NCI-H1694 (cell line): ENCODE measurements at places on chromosomes 13 and 19.
A peak's percentile ranks its signal among the peaks of the same experiment; 100 is the strongest.

- no peak for DNase-seq
Measured at GRCh38 chr13:110380359-110381028, 73.4 kb downstream of the COL4A2 start.

GRCh38 chr13:50760751-50761150 lies 82.7 kb downstream of the DLEU7 start:
- no peak for DNase-seq

DNA sequence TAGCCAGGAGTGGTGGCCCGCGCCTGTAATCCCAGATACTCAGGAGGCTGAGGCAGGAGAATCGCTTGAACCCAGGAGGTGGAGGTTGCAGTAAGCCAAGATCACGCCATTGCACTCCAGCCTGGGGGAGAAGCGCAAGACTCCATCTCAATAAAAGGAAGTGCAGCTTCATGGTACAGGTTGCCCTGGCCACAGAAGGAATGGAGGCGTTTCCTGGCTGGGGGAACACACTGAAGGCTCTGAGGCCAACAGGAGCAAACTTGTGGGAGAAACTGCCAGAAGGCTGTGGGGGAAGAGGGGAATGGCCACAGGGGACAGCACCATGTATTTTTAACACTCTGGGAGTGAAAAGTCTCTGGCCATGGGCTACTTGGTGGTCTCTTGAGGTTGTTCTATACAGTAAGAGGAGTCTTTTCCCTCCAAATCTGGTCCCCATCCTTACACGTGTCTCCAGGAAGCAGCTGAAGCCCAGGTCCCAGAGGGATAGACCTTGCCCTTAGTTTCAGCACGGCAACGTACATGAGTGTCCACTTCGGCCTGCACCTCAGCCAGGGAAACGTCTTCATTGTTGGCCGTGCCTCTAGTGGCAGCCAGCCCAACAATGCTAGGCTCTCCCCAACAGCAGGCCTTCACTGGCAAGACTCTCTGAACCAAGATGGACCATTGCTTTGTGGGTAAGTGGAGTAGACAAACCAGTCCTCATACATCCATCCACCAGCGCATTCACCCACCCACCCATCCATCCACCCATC lies 7.4 kb downstream of the MICOS13 start:
- no peak for DNase-seq

GRCh38 chr13:107512551-107512950 lies 702.8 kb downstream of the LIG4 start:
- no peak for DNase-seq

- no peak for DNase-seq
Measured at GRCh38 chr13:42214446-42214845, 57.5 kb upstream of the AKAP11 start.

GRCh38 chr13:110225609-110226574 lies 81.1 kb downstream of the COL4A1 start:
- no peak for DNase-seq

DNA sequence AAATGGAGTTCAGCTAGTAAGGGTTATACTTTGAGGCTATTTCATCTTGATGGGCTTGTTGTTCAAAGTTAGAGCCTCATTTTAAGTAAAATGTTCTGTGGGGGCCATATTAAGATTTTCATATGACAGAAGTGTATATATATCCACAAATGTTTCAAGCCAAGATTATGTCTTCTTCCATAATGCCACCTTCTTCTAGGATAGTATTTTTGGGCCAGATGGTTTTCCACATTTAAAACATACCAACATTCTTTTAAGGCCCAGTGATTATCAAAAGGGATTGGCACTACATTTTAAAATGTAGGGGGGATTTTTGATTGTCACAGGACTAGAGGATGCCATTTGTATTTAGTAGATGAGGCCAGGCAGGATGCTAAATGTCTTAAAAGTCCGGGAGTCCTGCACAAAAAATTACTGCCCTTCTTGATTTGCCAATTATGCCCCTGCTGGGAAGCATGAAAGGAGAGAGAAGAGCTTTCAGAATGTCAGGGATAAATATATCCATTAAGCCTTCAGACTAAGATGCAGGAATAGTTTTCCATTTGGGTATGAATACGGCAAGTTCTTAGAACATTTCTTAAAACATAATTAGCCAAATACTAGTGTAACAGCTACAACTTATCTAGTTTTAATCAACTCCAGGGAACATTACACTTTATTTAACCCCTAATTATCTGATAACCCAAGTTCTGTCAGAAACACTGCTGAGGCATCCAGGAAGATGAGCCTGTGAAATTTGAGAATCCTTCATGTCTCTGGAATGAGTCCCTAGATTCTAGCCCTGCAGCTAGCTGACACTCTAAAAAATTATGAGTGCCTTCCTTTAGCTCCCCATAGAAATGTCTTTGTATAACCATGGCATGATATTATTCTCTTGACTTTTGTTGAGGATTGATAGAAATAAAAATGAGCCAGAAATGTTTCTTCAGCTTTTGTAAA lies 34.0 kb downstream of the ITM2B start:
- no peak for DNase-seq

DNA sequence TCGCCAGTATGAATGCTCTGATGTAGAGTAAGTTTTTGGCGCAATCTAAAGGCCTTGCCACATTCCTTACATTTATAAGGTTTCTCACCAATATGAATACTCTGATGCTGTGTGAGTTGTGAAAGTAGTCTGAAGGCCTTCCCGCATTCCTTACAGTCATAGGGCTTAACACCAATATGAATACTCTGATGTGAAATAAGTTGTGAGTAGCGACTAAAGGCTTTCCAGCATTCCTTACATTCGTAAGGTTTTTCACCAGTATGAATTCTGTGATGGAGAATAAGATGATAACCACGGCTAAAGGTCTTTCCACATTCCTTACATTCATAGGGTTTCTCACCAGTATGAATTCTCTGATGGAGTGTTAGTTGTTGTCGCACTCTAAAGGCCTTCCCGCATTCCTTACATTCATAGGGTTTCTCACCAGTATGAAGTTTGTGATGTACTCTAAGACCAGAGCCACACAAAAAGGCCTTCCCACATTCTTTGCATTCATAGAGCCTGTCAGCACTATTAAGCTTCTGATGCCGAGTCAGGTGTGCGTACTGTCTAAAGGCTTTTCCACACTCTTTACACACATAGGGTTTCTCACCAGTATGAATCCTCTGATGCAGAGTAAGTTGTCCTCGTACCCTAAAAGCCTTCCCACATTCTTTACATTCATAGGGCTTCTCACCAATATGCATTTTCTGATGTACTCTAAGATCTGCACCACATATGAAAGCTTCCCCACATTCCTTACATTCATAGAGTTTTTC lies 14.1 kb upstream of the ZFP14 start:
- no peak for DNase-seq

GRCh38 chr13:31587698-31588266 lies 151.5 kb upstream of the RXFP2 start:
- DNase-seq = no peak

- DNase-seq = no peak
Measured at GRCh38 chr13:22325761-22326160, 654.9 kb downstream of the FGF9 start.

DNA sequence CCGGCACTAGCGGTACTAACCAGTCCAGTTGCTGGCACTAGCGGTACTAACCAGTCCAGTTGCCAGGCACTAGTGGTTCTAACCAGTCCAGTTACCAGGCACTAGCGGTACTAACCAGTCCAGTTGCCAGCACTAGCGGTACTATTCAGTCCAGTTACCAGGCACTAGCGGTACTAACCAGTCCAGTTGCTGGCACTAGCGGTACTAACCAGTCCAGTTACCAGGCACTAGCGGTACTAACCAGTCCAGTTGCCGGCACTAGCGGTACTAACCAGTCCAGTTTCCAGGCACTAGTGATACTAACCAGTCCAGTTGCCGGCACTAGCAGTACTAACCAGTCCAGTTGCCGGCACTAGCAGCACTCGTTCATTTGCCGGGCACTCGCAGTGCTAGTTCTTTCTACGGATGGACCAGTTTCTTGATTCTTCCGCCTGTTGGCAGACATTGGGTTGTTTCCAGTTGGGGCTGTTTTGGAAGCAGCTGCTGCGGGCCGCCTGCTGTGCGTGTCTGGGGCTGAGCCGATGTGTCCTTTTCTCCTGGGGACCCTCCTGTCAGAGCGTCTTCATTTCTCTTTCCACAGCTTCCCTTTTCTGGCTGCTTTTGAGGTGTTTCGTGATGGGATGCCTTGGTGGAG lies 123.4 kb upstream of the MCF2L start:
- no peak for DNase-seq

DNA sequence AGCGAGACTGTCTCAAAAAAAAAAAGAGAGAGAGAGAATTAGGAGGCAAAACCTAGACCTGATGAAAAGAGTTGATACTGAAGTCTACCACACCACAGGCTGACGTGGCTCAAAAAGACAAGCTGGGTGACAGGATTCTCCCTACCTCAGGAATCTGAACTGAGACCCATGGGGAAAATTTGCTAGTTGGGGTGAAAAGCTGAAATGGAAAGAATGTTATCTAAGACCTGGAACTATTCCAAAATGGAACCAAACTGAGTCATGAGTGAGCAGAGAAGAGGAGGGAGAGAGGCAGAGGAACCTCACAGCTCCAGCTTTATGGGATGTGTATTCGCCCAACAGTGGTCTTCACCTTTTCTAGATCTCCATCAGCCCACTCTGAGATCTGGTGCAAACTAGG lies 11.7 kb downstream of the SMG9 start:
- DNase-seq = no peak

GRCh38 chr13:41188584-41188983 lies 5.8 kb downstream of the KBTBD7 start:
- no peak for DNase-seq

- DNase-seq = peak; percentile 37
Measured at GRCh38 chr13:46160471-46161066, 21.4 kb downstream of the LCP1 start.

- no peak for DNase-seq
Measured at GRCh38 chr19:37928527-37929286, 21.7 kb downstream of the SIPA1L3 start.

- no peak for DNase-seq
Measured at GRCh38 chr19:35459414-35460082, 11.5 kb downstream of the FFAR2 start.

GRCh38 chr13:40981361-40981760 lies 37.8 kb downstream of the ELF1 start:
- DNase-seq = no peak

DNA sequence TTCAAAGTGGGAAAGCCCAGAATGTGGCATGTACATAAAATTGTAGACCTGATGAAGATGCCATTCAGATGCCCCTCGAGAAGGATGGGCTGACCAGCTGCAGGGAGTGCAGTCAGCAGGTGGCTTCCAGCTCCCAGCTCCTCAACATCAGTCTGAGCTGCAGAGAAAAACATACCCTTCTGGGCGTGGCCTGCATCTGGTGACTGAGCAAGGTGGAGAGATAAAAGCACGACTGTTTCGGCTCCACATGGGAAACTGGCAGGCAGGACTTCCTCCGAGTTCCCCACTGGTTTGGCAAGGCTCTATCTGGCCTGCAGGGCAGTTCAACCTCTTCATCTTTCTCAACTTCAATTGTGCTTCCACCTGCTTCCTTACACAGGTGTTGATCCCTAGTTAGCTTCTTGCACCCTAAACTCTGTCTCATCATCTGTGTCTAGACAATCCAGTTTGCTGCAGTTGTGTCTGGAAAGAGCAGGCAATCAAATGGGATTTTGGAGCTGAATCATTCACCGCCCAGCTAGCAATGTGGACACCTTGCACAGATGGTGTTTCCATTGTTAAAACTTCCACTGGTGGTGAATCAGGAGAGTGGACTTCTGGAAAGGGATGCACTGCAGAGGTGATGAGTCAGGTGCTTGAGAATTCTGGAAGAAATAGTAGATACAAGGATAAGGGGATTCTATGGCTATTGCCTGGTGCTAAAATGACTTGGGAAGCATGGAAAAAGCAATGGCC lies 56.8 kb downstream of the POLR1D start:
- DNase-seq = no peak

- no peak for DNase-seq
Measured at GRCh38 chr19:15902254-15902653, 4.4 kb upstream of the CYP4F2 start.

GRCh38 chr19:12837225-12837624 lies 1.1 kb upstream of the MAST1 start:
- no peak for DNase-seq

DNA sequence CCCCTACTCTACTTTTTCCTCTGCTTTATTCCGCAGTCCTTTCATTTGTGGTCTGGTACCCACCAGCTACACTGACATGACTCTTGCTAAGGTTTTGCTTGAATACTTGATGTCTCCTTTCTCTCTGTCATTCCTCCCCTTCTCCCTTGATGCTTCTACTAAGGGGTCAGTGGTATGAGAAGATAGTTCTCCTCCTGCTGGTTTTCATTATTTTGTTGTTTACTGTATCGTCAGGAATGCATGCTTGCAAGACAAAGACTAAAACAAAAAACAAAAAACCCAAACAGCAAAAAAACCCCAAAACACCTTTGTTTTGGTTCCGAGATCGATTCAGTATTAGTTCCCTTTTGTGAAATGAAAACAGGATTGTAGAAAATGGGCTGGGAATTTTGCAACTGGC lies 59.5 kb downstream of the PCCA start:
- no peak for DNase-seq

DNA sequence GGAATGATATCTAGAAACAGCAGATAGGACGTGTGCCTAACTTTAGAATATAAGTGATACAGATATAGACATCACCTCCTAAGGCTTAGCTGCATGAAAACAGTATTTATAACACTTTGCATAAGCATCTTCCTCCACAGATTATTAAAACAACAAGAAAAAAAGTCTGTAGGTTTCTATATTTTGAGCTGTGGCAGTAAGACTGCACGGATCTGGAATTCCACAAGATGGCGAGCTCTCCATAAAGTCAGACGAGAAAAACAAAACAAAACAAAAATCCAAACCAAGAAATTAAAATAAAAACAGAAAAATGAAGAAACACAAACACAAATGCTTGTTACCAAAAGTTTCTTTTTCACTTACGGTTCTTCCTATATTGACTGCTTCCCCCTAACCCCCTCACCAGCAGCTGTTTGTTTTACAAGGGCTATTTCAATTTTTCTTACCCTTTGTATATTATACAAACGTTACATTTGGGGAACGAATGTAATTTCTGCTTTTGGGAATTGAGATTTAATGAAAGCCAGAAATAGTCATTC lies 285.8 kb downstream of the MYO16 start:
- peak; percentile 9 for DNase-seq

GRCh38 chr13:112669881-112670499 lies 19.8 kb upstream of the ATP11A start:
- DNase-seq = peak; percentile 89

GRCh38 chr13:59834801-59835200 lies 328.9 kb downstream of the DIAPH3 start:
- no peak for DNase-seq
